ENCODE measurements at places on chromosomes 4 and X.

DNA sequence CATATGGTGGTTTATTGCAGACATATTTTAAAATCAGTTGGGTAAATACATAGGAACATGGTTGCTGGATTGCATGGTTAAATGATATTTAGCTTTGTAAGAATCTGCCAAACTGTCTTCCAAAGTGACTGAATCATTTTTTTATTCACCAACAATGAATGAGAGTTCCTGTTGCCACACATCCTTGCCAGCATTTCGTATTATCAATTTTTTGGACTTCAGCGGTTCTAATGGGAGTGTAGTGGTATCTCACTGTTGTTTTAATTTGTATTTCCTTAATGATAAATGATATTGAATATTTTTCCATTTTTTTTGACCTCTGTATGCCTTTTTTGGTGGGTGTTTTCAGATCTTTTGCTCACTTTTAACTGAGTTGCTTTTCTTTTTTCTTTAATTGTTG is 1.4 kb upstream of the MTHFD2L start:
- no peak for DNase-seq

DNA sequence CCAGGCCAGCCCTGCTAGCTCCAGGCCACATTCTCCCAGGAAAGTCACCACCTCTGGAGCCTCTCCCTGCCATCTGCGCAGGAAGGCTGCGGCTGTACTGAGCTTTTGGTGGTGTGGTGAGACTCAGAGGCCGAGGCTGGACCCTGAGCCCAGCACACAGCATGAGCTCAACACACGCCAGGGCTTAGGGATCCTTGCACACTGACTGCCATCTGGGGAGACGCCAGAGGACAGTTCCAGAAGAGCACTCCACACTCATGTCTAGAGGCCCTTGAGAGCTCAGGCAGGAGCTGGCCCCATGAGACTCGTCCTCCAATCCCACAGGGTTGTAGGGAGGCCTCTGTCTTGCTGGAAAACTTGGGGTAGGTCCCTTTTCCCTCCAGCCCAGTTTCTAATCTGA is 40.6 kb downstream of the ABLIM2 start:
- DNase-seq: no peak

DNA sequence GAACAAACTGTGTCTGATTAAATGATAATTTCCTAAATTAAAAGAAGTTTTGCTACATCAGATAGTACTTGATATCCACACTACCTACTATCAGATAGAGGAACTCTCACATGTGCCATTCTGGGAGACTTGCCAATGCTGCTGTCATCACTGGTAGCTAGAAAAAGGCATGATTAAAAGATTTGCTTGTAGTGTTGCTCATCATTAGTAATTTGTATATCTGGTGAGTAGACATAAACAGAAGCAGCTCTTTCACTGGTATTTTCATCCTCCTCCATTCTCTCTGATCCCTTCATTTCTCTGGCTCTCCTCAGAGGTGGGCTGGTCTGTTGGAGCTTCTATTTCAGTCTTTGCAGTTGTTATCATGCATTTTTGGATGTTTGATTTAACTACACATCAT is 56.0 kb downstream of the SPRY1 start:
- peak; percentile 51 for DNase-seq

- DNase-seq: no peak
These were observed 3.9 kb upstream of the SAT1 start for GRCh38 chrX:23779025-23779424.

- DNase-seq: no peak
These were observed 386.6 kb upstream of the CPEB2 start for GRCh38 chr4:14615671-14616070.

GRCh38 chr4:187576751-187577150 is 418.8 kb upstream of the ZFP42 start:
- no peak for DNase-seq

DNA sequence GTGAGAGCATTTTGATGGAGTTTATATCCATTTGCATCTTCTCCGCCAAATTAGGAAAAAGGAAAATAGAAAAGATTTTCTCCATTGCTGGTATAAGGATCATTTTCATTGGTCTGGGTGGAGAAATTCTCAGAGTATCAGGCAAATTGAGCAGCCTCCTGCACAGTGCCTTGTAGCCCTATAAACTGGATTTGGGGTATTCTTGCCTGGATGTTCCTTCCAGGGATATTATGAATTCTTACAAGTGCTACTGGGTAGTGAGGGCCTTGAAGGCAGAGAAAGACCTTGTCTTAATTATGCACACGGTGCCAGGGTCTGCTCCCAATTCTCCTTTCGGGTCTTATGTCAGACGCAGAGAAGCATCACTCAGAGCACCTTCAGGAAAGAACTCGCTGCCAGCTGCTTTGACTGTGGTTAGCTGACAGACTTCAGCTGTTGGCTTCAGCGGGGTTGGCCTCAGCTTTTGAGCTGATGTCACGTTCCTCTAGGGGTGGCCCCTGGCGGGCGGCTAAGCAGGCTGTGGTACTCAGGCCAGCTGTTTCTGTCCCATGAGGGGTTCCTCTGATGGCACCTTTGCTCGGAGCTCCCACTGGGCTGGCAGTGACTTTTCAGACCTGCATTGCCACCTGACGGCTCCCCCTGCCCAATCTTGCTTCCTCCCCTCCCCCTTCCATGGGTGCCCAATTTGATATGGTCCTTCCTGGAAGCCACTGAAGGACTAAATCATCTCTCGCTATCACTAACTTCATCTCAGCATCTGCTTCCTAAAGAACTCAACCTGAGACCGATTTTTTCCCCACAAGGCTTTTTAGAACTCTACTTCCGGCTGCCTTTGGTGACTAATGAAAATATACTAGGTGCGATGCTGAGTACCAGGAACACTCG is 519.5 kb downstream of the BCOR start:
- no peak for DNase-seq

GRCh38 chrX:49876750-49877149 is 2.5 kb upstream of the USP27X start:
- peak; percentile 19 for DNase-seq

DNA sequence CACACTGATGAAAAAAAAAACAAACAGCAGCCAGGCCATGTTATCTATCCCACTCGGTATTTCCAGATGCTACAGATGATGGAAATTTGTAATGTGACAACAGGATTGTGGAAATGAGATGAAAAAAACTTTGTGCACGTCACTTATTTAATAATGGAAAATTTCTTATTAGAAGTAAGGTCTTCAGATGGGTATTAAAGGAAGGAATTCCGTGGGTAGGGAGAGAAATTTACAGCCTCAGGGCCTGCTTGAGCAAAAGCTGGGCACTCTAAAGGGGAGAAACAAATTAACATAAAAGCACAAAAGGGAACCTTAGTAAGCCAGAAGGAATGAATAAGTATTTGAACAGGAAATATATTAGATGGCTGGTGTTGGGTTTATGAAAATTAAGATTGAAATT is 4.2 kb upstream of the PKD2 start:
- DNase-seq: peak; percentile 29

GRCh38 chr4:133800966-133801365 is 400.6 kb downstream of the PABPC4L start:
- DNase-seq: no peak

DNA sequence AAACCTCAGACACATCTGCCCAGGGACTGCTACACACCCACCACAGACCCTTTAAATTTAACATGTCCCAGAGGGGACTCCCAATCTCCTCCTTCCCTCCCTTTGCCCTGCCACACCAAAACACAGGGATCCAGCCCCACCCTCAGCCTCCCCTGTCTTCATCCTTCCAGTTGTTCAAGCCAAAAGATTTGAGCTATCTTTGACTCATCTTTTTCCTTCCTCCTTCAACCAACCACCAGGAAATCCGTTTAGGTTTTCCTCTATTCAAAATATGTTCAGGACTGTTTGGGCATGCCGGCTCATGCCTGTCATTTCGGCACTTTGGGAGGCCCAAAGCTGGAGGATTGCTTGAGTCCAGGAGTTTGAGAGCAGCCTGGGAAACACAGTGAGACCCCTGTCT is 6.9 kb upstream of the STK32B start:
- DNase-seq: no peak

- peak; percentile 25 for DNase-seq
These were observed 89.6 kb upstream of the MAD2L1 start for GRCh38 chr4:120156120-120156718.

GRCh38 chr4:168433571-168433970 is 46.7 kb downstream of the DDX60L start:
- DNase-seq: peak; percentile 42

DNA sequence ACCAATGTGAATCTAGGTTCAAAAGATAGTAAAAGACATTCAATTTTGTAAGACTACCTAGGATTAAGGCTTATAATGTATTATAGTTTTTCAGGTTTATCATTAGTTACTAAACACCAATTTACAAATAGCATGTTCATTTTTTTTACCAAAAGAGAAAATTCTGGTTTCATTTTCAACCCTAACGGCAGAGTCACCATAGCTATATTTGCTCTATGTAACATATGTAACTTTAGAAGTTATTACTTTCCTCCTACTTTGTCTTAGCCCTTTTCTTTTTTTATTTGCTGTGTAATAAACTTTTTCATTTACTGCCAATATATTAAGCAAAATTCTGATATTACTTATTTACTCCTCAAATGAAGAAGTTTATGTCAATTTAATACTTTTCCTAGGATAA is 639.6 kb downstream of the ARAP2 start:
- DNase-seq: no peak

DNA sequence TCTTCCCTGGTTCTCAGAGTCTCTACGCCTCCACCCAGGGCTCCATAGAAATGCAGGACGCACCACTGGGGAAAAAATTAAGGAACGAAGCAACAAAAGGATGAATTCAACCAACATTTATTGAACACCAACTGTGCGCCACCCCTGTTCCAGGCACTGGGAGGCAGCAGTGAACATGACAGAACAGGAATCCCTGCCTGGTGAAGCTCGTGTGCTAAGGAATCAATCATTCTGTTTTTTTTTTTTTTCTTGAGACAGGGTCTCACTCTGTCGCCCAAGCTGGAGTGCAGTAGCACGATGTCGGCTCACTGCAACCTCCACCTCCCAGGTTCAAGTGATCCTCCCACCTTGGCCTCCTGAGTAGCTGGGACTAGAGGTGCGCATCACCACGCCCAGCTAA is 1.9 kb upstream of the FTSJ1 start:
- DNase-seq: no peak

DNA sequence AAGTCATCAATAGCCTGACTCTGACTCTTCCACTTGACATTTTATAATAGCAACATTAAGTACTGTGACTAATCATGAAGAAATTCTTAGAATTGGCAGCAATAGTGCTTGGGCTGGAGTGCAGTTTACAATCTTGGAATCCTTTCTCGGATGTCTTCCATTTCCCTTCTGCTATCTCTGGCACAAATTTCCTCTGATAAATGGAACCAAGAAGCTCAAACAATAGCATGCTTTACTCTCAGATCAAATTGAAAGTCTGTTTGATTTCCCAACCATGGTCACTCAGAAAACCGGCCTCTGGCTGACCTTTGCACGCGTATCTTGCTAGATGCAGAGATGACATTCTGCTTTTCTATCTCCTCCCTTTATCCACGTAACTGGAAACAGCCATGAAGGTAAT is 99.0 kb upstream of the SPANXC start:
- DNase-seq: peak; percentile 54

DNA sequence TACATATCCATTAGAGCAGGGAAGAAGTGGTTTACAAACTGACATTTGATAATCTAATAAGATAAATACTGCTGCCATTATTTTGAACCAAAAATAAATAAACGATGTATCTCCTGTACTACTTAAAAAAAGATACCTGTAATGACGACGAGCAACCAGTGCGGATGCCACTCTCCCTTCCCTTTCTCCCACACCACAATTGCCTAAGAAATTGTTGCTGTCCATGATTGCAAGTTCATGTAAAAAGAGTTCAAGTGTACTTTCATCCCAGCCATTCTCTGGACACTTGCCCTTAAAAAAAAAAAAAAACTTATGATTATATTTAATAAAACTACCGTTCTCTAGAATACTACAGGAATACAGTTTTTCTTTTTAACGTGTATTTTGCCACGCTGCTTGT is 1.4 kb downstream of the SEPSECS start:
- no peak for DNase-seq

- no peak for DNase-seq
These were observed 84.7 kb downstream of the SCD5 start for GRCh38 chr4:82713856-82714255.

DNA sequence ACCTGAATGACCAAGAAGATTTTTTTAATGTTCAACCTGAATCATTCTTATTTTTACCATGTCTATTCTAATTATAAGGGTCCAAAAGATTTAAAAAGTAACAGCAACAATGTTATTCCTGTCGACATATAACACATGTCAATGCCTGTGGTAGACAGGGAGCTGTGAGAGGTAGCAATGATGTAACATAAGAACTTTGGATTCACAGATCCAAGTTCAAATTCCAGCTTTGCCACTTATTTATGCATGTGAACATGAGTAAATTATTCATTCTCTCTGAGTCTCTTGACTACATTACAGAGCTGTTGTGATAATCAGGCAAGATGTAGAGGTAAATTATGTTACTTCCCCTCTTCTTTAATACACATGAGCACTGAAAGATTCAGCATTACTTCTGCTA is 54.5 kb downstream of the KLHL8 start:
- no peak for DNase-seq

GRCh38 chr4:128427832-128428366 is 140.3 kb upstream of the PGRMC2 start:
- DNase-seq: peak; percentile 61

DNA sequence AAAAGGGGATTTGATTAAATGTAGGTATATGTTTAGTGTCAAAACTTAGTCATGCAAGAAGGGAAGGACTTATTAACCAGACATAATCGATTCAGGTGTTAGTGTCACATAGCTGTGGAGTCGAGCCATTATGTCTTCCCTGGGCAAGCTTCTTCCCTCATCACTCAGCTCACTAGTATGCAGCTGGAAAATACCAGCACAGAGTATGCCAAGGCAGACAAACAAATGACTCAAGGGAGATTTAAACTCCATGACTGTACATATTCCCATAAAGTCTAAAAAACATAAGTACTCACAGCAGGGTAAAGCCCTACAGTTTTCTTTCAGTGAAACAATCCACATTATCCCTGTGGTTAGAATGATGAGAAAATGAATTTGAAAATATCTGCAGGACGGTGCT is 304.5 kb downstream of the CBLL2 start:
- DNase-seq: peak; percentile 30

DNA sequence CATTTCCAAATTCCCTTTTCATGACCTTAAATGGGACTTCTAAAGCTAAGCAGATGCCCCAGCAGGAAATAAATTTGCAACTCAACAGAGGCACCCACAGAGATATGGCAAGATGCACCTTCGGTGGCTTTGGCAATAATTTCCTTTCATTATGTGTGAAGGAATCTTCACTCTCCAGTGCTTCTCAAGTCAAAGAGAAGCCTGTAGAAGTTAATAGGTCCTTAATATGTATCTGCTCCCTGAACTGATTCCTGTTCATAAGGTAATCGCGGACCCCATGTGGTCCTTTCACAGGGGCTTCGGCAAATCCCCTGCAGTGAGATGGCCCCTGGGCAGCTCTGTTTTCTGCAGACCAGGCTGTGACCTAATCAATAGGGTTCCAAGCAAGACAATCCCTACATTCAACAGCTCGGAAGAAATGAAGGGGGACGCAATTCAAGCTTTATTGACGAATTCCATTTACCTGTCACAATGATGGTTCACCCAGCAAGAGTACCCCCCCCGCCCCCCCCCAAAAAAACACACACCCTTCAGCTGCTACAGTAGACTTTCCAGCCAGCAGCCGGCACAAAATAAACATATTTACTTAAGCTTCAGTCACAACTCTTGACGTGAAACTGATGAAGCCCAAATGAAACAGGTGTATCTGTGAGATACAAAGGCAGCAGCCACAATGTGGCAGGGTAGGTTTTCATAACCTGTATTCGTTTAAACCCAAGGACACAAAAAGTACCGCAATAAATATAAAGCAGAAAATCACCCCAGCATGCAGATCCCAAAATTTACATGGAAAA is 35.3 kb downstream of the FAT1 start:
- DNase-seq: no peak
